Suppressor macrophage treated with lipopolysaccharide for 1 hour (primary cell): ENCODE measurements at places on chromosomes 2 and 18.

- DNase-seq: no peak
These were observed 47.8 kb downstream of the TMX3 start for GRCh38 chr18:68667121-68667520.

DNA sequence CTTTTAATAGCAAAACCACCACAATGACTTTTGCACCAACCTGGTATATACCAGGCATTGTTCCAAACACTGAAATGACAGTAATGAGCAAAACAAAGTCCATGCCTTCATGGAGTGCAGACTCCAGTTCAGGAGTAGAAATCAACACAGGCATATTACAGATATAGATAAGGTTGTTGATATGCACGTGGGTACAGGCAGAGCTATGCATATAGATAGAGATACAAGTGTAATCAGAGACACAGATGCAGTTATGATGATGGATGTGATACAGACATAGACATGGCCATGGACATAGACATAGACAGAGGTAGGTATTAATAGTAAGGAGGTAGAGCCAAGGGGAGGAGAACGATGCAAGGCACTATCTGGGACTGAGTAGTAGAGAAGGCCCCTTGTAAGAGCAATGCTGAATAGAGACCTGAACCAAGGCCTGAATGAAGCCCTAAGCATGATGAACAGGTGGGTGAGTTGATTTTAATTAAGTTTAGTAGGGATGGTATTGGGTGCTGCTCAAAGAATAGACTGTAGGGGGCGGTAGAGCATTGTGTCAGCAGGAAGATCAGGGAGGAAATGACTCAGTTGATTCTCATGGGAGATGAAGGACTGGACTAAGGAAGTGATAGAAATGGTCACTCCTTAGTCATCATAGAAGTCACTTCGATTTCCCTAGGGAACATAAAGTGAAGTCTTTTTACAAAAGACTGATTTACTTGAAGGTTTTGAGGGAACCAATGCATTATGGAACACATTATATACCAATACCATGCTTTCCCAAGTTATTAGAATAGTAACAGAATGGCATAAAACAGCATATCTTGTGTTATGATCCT lies 39.4 kb downstream of the CMPK2 start:
- DNase-seq: peak; percentile 88

- DNase-seq: no peak
These were observed 234.2 kb downstream of the ASXL3 start for GRCh38 chr18:33812186-33812585.

DNA sequence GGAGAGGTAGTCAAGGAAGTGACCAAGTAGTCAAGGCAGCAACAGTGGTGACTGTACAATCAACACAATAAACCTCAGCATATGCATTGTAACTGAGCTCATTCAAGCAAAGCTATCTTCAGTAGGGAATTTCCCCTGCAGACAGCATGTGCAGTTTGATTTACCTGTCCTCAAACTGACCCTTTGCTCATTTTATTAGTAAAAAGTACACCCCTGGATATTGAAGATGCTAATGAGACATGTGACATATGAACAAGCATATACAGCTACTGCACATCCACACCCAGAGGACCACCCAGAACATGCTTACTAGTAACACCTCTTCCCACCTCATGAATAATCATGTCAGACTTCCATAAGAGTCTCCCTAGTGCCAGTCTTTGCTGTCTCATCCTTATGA lies 15.4 kb downstream of the C2orf81 start:
- no peak for DNase-seq

- no peak for DNase-seq
These were observed 597.5 kb downstream of the SLC4A3 start for GRCh38 chr2:220224691-220225543.

DNA sequence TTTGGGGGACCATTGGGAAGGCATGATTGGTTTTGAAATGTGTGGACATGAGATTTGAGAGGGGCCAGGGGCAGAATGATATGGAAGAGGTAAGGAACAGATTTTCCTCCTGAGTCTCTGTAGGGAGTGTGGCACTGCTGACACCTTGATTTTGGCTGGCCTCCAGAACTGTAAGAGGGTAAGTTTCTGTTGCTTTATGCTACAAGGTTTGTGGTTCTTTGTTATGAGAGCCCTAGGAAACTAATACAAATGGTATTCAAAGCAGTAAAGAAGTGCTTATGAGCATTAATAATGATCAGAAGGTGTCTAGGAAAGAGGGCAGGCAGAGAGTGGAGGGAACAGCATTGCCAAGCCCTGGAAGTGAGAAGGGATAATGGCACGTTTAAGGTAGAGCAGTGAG lies 574.3 kb upstream of the NXPH2 start:
- no peak for DNase-seq

DNA sequence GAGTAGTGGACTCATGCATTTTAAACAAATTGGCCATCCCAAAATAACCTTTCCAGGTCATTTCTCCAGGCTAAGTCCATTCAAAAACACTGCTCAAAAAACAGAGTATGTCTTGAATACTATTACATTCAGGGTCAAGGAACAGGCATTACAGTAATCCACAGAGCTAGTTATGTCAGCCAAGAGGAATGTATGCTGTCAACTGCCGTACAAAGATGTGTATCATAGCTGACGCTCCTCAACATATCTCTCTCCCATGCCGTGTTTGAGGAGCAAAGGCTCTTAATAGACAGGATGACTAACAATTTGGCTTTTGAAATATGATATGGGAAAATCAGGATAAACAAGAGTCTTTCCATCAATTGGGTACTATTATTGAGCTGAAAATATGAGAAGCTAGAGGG lies 68.8 kb upstream of the KCTD1 start:
- DNase-seq: no peak

GRCh38 chr2:185255566-185255965 lies 483.0 kb upstream of the FSIP2 start:
- DNase-seq: no peak

DNA sequence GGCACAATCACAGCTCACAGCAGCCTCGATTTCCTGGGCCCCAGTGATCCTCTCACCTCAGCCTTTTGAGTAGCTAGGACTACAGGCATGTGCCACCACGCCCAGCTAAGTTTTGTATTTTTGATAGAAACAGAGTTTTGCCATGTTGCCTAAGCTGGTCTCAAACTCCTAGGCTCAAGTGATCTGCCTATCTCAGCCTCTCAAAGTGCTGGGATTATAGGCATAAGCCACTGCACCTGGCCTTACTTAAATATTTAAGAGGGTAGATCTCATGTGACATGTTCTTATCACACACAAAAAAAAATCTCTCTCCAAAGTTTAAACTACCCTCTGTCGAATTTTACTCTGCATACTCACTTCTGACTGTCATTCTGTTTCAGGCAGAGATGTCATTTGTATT lies 75.4 kb upstream of the CHRNA1 start:
- no peak for DNase-seq

GRCh38 chr2:139544186-139544851 lies 764.1 kb upstream of the NXPH2 start:
- no peak for DNase-seq

GRCh38 chr2:28568036-28568435 lies 72.2 kb downstream of the PLB1 start:
- DNase-seq: peak; percentile 66

DNA sequence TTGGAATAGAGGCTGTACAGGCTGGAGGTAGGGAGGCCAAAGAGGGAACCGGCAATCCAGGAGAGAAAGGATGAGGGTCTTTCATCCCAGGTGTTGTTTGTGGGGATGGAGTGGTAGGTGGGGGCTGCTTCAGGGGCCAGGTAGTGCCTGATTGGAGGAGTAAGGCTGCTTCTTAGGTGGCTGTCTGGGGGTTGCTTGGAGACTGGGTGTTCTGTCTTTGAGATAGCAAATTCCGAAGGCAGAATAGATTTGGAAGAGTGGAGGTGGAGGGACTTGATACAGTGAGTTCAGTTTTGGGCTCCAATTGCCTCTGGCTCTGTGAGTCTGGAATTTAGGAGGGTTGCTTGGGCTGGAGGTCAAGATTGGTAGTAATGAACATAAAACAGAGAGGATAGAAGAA lies 5.9 kb downstream of the ZNF532 start:
- DNase-seq: no peak

GRCh38 chr18:61308004-61308403 lies 25.2 kb upstream of the CDH20 start:
- no peak for DNase-seq

- no peak for DNase-seq
These were observed 82.0 kb downstream of the DCDC2C start for GRCh38 chr2:3785220-3785889.

DNA sequence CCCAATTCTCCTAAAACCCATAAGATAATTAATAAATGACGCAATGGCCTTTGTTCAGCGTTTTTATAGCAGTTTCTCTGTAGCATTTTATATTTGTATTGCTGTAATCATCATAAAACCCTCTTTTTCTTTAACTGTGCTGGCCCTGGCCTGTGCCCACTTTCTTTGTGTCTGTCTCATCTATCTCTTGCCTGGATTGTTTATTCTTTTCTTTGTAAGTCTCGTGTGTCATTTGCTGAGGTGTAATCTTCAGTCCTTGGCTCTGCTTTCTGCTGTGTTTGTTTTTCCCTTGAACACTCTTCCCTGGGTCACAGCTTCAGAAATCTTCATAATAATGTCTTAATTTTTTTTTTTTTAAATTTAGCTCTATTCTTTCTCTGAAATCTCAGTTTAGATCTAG lies 525.8 kb upstream of the LINC00305 start:
- no peak for DNase-seq
